ENCODE measurements at places on chromosomes 4 and X.
A peak's percentile ranks its signal among the peaks of the same experiment; 100 is the strongest.

- DNase-seq = no peak
Observed at GRCh38 chr4:110449947-110450346, 26.0 kb upstream of the ENPEP start.

DNA sequence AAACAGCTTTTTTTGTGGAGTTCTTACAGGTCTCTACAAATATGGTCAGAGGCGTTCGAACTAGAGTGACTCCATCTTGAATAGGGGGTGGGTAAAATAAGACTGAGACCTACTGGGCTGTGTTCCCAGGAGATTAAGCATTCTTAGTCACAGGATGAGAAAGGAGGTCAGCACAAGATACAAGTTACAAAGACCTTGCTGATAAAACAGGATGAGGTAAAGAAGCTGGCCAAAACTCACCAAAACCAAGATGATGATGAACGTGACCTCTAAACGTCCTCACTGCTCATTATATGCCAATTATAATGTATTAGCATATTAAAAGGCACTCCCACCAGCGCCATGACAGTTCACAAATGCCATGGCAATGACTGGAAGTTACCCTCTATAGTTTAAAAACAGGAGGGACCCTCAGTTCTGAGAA lies 42.8 kb upstream of the SPP1 start:
- no peak for DNase-seq

- DNase-seq = no peak
Observed at GRCh38 chr4:103026868-103027267, 7.4 kb upstream of the SLC9B1 start.

GRCh38 chr4:165872461-165873297 lies at the start of gene TLL1:
Gene TLL1, plus strand, starts transcription at chr4:165873237. Its CDS starts 668 bp downstream, at chr4:165873905.
- DNase-seq = peak; percentile 5

DNA sequence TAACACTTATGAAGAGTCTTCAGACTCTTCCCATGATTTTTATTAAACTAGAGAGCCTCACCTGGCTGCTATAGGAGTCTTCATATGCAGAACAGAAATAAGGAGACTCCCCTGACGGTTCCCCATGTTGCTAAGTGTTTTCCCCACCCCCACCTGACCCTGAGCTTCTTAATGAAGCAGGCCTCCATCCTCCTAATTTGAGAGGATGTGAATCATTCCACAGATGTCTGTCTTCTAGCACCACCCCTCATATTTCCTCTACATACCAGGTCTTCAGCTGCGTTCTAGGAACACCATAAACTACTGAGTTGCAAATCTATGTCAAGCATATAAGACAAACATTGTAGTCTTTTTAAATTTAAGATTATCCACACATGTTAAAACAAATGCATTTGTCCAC lies 36.9 kb downstream of the RP2 start:
- peak; percentile 42 for DNase-seq

Measured in fibroblast of upper back skin (primary cell).